Panc1 (cell line): ENCODE measurements at places on chromosomes 2 and 18.

DNA sequence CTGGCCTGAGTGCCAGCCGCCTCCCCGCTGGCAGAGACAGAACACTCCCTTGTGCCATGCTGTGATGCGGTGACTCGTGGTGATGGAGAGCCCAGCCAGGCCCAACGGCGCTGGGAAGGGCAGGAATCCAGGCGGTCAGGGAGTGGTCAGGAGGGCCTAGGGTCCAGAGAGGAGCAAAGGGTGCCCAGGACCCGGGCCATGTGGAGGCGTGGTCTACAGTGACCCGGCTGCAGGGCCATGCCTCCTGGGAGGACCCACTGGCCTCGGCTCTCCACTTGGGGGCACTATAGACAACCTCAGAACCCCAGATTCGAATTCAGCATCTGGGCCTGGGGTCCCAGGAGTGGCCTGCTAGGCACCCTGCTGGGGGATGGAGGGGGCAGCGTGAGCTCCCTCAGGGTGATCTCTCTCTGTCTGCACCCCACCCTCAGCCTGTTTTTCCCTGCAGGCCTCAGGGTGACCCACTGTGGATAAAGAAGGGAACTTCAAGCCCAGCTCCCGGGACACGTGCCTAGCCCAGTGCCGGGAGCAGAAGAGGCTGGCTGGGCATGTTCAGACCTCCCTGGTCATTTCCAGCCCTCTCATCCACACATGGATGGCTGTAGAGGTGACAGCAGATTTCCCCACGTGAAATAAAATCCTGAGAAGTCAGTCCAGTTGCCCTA is 13.0 kb downstream of the AMER3 start:
- no peak overlapping the region for H3K27ac ChIP-seq
- H3K4me1 ChIP-seq, result no peaks in the 10 kb centered on the region
- H3K4me3 ChIP-seq, result no peak overlapping the region
- no peaks in the 10 kb centered on the region for H3K36me3 ChIP-seq
- DNase-seq, result no peak

- H3K36me3 ChIP-seq, result no peaks in the 10 kb centered on the region; the same call in 1 of the 2 replicates
- no peaks in the 10 kb centered on the region for H3K27me3 ChIP-seq
- H3K4me1 ChIP-seq, result no peaks in the 10 kb centered on the region
- H3K4me3 ChIP-seq, result no peak overlapping the region
- DNase-seq, result no peak
Measured at GRCh38 chr2:121919803-121920202, 164.4 kb downstream of the TSN start.

DNA sequence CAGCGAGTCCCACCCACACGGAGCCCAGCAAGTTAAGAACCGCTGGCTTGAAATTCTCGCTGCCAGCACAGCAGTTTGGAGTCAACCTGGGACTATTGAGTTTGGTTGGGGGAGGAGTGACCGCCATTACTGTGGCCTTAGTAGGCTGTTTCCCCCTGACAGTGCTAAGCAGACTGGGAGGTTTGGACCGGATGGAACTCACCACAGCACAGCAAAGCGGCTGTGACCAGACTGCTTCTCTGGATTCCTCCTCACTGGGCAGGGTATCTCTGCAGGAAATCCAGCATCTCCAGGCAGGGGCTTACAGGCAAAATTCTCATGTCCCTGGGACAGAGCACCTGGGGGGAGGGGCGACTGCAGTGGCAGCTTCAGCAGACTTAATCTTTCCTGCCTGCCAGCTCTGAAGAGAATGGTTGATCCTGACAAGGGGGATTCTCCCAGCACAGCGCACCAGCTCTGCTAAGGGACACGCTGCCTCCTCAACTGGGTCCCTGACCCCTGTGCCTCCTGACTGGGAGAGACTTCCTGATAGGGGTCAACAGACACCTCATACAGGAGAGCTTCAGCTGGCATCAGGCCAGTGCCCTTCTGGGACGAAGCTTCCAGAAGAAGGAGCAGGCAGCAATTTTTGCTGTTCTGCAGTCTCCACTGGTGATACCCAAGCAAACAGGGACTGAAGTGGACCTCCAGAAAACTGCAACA is 425.4 kb downstream of the NYAP2 start:
- H3K4me1 ChIP-seq, result no peaks in the 10 kb centered on the region
- no peak overlapping the region for H3K4me3 ChIP-seq
- no peaks in the 10 kb centered on the region for H3K36me3 ChIP-seq
- no peaks in the 10 kb centered on the region for H3K27me3 ChIP-seq
- DNase-seq, result no peak

GRCh38 chr18:79769698-79770500 is 27.8 kb upstream of the KCNG2 start:
- peaks cover 37% of the 10 kb centered on the region for H3K27me3 ChIP-seq
- DNase-seq, result no peak
- H3K27ac ChIP-seq, result no peak overlapping the region
- H3K4me1 ChIP-seq, result no peaks in the 10 kb centered on the region
- no peaks in the 10 kb centered on the region for H3K36me3 ChIP-seq

DNA sequence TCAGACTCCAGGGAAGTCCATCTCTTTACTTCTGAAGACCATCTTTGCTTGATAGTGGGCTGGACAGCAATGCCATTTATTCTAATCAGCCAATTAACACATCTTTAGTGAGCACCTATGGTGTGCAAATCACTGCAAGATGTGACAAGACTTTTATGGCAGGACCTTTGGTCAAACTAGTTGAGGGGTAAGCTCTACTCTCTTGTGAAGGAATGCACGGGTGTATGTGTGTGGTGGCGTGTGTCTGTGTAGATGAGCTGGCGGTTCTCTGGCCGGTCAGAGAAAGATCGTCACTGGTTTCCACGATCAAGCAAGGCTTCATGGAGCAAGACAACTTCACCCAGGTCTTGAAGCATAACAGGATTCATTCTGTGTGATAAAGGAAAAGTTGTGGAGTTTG is 281.1 kb upstream of the EPAS1 start:
- H3K36me3 ChIP-seq, result no peaks in the 10 kb centered on the region
- no peaks in the 10 kb centered on the region for H3K27me3 ChIP-seq
- no peak for DNase-seq
- H3K27ac ChIP-seq, result no peak overlapping the region
- no peaks in the 10 kb centered on the region for H3K4me1 ChIP-seq

- H3K4me3 ChIP-seq, result no peak overlapping the region
- no peak for DNase-seq
- H3K36me3 ChIP-seq, result no peaks in the 10 kb centered on the region
- H3K27ac ChIP-seq, result no peak overlapping the region
- no peaks in the 10 kb centered on the region for H3K4me1 ChIP-seq
Measured at GRCh38 chr2:104563398-104563996, 290.4 kb upstream of the POU3F3 start.

GRCh38 chr2:72149556-72150156 is 2.0 kb upstream of the CYP26B1 start:
- no peaks in the 10 kb centered on the region for H3K36me3 ChIP-seq
- peaks cover 11% of the 10 kb centered on the region for H3K27me3 ChIP-seq
- DNase-seq, result no peak
- H3K4me1 ChIP-seq, result peaks cover 22% of the 10 kb centered on the region

DNA sequence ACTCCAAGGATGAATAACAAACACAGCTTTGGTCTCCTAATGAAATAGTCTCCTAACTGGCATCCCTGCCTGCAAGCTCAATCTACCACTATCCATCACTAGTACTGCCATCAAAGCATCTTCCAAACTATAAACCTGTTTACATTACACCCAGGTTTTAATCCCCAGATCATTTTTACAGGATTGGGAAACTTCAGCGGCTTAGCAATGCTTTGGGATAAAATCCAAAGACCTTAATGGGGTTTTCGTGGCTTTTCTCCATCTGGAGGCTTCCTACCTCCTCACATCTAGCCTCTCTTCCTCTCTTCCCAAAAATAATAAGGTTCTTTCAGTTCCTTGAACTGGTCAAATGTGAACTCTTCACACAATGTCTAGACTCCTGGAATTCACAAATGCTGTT is 92.2 kb upstream of the SETBP1 start:
- no peak for DNase-seq
- H3K27me3 ChIP-seq, result no peaks in the 10 kb centered on the region
- H3K4me1 ChIP-seq, result no peaks in the 10 kb centered on the region
- H3K4me3 ChIP-seq, result no peak overlapping the region
- no peak overlapping the region for H3K27ac ChIP-seq

DNA sequence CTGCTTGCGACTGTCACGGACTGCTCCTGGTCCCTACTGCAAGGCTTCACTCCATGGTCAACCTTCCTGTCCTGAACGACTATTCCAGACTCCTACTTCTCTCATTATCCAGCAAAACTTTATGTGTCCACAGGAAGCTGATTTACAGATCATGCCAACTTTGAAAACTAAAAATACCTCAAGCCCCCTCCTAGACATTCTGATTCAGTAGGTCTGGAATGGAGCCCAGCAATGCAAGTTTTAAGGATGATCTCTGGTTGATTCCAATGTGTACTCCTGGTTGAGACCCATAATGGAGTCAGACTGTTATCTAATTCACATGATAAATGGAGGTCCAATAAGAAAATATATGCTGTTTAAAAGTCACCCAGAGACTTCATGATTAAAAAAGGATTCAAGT is 13.1 kb upstream of the LRATD1 start:
- no peaks in the 10 kb centered on the region for H3K36me3 ChIP-seq
- no peaks in the 10 kb centered on the region for H3K4me1 ChIP-seq
- H3K27ac ChIP-seq, result no peak overlapping the region
- DNase-seq, result no peak
- H3K27me3 ChIP-seq, result no peaks in the 10 kb centered on the region; the same call in 1 of the 2 replicates

DNA sequence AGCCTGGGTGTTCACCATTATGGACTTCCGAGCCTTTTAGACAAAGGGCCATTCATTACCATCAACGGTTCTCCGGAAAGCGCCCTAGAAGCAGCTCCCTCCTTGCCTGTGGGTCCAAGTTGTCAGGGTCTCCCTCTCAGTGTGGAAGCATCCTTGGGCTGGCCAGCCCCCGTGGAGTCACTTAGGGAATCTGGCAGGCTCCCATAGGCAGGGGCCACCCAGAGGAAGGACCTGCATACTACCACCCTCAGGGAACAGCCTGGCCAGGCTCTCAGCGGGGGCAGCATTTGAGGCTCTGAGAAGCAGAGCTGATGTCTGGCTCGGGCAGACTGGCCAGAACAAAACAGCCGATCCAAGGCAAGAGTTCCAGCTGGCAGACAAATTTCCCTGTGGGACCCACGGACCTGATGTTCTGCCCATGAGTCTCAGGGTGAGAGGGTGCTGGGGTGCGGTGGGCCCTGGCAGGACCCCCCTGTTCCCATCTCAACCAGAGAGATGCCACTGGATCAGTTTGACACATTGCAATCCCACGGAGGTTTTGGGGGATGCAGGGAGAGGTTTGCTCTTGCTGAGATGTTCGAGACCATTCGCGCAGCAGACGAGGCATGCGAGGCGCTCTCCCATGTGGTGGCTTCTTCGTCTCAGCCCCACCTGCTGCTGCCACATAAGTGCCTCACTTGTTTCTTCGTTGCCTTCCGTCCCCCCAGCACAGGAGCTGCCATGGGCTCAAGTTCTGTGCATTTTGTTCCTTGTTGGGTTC is 56.9 kb downstream of the ACKR3 start:
- no peaks in the 10 kb centered on the region for H3K36me3 ChIP-seq
- no peak overlapping the region for H3K4me3 ChIP-seq
- H3K27me3 ChIP-seq, result peaks cover 4% of the 10 kb centered on the region; the same call in 1 of the 2 replicates
- no peak overlapping the region for H3K27ac ChIP-seq
- no peak for DNase-seq

DNA sequence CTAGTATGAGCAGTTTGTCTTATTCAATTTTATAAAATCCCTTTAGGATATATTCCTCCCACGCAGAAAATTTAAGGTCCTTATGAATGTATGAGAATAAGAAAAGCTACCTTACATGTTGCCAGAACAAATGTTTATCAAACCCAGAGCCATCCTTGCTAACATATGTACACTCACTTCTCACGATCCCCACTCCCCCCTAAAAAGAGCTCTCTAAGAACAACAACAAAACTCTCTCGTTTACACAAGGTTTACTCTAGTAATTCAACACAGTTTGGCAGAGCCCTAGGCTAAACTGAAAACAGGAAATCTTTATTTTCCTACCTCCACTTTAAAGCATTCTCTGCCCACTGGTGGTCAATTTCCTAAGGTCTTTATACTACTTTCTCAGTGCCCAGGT is 504.9 kb downstream of the ZEB2 start:
- H3K4me3 ChIP-seq, result no peak overlapping the region
- H3K36me3 ChIP-seq, result no peaks in the 10 kb centered on the region
- H3K4me1 ChIP-seq, result no peaks in the 10 kb centered on the region
- H3K27ac ChIP-seq, result no peak overlapping the region

DNA sequence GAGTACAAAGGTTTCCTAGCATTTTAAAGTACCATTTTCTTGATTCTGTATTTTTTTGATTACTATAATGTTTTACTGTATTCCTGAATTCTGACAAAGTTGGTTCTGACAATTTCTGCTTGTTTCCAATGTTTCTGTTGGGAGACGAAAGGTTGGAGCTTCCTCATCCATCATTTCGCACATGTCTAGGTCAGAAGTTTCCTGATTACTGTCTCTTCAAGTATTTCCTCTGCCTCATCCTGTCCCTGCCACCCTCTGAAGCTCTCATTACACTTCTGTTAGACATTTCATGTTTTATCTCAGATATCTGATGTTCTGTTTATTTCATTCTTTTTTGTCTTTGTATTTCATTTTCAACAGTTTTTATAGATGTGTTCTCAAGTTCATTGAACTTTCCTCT is 895.8 kb downstream of the TSN start:
- no peak for DNase-seq
- H3K4me3 ChIP-seq, result no peak overlapping the region
- no peaks in the 10 kb centered on the region for H3K4me1 ChIP-seq
- no peak overlapping the region for H3K27ac ChIP-seq
- no peaks in the 10 kb centered on the region for H3K27me3 ChIP-seq

- no peaks in the 10 kb centered on the region for H3K27me3 ChIP-seq
- H3K27ac ChIP-seq, result no peak overlapping the region
- no peaks in the 10 kb centered on the region; the same call in 1 of the 2 replicates for H3K36me3 ChIP-seq
- DNase-seq, result no peak
Measured at GRCh38 chr2:198417836-198418235, 613.4 kb downstream of the PLCL1 start.

- peaks cover 7% of the 10 kb centered on the region; the same call in 1 of the 2 replicates for H3K27me3 ChIP-seq
- no peak overlapping the region for H3K27ac ChIP-seq
- H3K4me1 ChIP-seq, result no peaks in the 10 kb centered on the region
Measured at GRCh38 chr2:71460595-71461303, 7.4 kb downstream of the DYSF start.

DNA sequence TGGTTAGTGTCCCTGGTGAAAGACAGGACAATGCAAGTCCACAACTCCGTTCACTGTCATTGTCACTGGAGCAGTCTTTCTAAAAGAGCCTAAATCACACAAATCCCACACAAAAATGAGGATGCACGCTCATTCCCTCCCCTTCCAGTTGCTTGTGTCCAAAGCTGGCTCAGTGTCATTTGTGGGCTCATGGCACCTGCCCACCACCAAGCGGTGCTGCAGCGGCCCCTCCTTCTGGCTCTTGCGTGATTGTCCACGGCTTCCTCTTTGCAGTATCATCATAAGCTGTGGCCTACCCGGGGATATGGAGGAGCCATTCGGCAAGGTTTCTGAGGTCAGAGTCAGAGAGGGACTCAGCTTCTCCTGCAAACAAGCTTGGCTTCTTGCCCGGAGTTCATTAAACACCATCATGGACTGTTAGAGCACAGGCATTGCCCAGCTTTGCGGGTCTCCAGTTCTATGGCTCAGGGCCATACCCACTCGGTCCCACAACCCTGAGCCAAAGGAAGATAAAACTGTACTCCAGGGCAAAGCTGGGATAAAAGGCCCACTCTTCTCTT is 179.4 kb upstream of the AGAP1 start:
- no peaks in the 10 kb centered on the region for H3K27me3 ChIP-seq
- no peaks in the 10 kb centered on the region for H3K4me1 ChIP-seq
- no peaks in the 10 kb centered on the region for H3K36me3 ChIP-seq
